ENCODE measurements at places on chromosomes 1 and 21. TPM values are rescaled to one million over a fixed set of nuclear protein-coding genes. Genes with fewer than 3 reads are reported as not detected.

The PODN gene
- total RNA-seq: 20.9 TPM

The SIM2 gene
- total RNA-seq: 0.13 TPM

The ERO1B gene
- total RNA-seq: 4.2 TPM

The RAP1GAP gene
- 0.23 TPM for total RNA-seq

The FCAMR gene
- total RNA-seq: not detected

The ABCA4 gene
- 0.65 TPM for total RNA-seq

The PADI4 gene
- not detected for total RNA-seq

The MYBPH gene
- total RNA-seq: not detected

The OR2M3 gene
- not detected for total RNA-seq

The KPRP gene
- total RNA-seq: not detected

The ITLN2 gene
- 0.52 TPM for total RNA-seq

The RNU1-1 gene
- total RNA-seq: under 0.01 TPM

The TFAP2E gene
- total RNA-seq: 0.33 TPM

The ATP1A4 gene
- not detected for total RNA-seq

The NBPF3 gene
- 12.6 TPM for total RNA-seq

The TMEM52 gene
- 0.43 TPM for total RNA-seq

The RIPK4 gene
- total RNA-seq: 15.0 TPM

The KCNA3 gene
- total RNA-seq: 0.07 TPM

The FCGR2B gene
- not detected for total RNA-seq

The TDRKH gene
- total RNA-seq: 2.3 TPM

The WNT3A gene
- not detected for total RNA-seq

The CR1 gene
- total RNA-seq: not detected

The FAM20B gene
- total RNA-seq: 61.5 TPM

Data from smooth muscle cell of the pulmonary artery (primary cell).